ENCODE measurements at places on chromosomes 11 and 22.
A peak's percentile ranks its signal among the peaks of the same experiment; 100 is the strongest.

DNA sequence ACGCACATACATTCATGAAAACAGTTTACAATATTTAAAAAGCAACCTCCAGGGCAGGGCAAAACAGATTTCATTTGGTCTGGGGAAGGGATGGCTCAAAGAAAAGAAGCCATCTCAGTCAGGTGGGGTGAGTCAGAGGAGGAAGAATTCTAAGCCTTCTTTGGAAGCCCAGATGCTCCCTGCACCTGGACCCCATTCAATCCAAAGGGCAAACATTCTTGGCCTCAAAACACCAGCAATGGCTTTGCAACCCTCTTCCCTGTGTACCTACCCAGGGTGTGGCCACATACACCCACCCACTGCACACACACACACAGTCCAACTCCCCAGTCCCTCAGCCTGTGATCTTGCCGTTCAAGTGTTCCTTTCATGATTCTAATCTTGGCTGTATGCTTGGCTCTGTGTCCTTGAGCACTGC lies 2.0 kb downstream of the KCNE3 start:
- DNase-seq: no peak

DNA sequence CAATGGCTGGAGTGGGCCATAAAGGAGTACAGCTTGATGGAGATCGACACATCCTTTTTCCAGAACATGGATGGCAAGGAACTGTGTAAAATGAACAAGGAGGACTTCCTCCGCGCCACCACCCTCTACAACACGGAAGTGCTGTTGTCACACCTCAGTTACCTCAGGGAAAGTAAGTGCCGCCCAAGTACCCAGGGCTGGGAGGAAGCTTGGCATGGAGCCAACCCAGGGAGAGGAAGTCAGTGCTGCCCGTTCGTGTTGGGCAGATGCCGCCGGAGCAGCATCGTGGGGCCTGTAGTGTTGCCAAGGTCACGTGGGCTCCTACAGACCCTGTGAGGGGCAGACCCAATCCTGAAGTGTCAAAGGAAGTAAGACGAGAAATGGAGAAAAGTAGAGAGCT lies 78.9 kb downstream of the FLI1 start:
- DNase-seq: peak; percentile 29

DNA sequence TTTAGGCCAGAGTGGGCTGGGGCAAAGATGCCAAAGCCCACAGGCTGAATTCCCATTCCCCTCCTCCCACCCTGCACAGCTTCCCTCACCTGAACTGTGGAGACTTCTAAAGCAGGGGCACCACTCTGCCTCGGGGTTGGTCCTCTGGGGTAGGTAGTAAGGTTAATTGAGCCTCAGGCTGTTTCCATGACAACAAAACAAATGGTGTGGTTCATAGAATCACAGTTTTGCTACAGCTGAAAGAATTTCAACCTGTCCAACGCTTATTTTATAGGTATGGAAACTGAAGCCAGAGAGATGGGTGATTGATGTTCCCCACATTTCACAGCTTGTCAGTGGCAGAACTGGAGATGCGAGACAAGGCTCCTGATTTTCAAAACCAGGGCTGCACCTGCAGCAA lies 109.5 kb downstream of the SNX19 start:
- no peak for DNase-seq

GRCh38 chr11:111183706-111184105 lies 61.8 kb upstream of the POU2AF2 start:
- DNase-seq: no peak

DNA sequence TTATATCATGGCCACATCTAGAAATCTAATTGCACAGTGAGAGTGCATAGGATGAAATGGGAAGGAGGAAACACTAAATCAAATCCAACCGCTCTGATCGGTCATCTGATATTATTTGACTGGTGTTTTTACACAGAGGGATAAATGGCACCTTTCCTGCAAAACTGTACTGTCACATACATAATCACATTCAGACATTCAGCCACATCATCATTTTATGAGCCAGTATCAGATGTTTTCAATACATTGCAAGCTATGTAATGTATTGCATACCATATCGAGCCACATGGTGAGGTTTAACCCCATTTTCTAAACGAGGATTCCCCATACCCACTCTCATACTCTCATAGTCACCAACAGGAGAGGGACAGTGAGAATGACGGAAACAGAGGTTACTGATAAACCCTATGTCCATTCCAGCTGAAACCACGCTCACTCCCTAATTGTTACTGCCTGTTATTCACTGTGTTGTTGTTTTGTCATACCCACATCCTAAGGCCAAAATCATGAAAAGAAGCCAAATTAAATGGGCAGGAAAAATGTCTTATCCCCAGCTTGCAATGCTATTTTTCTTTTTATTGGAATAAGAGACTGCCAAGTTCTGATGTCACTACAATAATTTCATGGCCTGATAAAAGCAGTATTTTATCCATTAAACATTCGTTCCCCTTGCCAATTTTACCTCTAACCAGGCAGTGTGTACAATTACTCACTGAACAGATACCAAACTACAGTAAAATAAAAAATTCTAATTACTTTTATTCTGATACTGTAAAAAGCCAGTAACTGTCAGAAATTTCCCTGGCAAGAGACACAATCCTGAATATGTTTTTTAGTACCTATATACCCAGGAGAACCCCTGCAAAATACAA lies 9.0 kb downstream of the CDON start:
- no peak for DNase-seq

DNA sequence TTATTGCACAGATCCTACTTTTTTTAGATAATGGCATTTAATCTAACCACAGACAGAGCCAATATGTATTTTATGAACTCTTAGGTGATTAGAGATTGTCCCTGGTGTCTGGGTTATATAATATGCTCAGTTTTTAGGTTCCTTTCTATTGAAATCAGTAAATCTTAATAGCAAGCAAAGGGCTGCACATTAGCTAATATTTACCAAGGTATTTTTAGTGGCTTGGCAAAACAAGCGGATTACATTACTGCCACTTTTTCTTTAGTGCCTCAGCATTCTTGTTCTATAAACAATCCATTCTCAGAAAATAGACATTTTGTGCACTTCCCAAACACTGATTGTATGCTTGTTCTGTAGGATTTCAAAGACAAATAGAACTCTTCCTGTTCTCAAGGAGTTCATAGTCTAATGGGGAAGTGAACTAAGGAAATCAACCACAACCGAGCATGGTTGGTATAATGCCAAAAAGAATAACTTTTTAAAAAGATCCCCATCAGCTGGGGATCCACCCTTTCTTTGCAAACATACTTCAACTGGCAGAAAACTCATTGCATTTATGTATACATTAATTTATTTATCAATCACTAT lies 23.8 kb downstream of the KCNJ1 start:
- DNase-seq: no peak
